ENCODE measurements at places on chromosomes 1 and 21.

DNA sequence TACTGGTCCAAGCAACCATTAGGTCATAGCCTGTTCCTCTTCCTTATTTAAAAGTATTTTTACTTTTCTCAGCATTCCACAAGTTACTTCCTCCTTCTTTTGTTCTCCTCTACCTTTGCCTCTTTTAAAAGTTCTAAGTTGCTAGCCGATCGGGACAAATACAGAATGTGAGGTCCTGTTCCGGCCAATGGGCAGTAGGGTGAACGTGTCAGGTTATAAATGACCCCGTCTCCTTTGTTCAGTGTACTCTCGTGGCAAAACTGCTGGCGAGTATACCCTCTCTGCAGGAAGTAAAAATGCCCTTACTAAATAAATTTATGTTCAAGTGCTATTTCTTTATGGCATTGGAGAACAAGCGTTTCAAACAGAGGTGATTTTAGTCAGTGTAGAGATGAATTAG is 2.5 kb downstream of the ADCY10 start:
- no peak for DNase-seq

DNA sequence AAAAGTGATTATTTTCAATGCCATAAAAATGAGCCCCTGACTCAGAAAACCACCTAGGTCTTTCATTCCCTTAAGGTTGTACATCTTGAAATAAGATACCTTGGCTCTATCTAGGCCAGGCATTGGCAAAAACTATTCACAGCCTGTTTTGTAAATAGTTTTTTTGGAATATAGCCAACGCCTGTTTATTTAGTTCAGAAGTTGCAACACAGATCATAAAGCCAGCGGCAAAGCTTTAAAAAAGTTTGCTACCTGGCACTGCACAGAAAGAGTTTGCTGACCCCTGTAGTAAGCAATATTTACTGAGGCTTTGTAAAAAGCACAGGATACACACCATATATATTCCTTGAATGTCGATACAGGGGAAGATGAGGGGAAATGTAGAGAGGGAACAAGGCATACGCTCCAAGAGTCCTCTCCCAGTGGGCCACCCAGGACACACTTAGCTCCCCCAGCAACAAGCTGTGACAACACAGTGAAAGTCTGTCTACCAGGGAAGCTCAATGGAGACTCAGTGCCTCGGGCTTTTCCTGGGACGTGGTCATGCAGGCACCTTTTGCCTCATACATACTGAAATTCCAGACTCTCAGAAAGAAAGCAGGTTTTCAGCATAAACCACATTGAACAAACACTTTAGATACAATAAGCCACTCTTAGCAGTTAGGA is 20.5 kb downstream of the TARBP1 start:
- DNase-seq = no peak

DNA sequence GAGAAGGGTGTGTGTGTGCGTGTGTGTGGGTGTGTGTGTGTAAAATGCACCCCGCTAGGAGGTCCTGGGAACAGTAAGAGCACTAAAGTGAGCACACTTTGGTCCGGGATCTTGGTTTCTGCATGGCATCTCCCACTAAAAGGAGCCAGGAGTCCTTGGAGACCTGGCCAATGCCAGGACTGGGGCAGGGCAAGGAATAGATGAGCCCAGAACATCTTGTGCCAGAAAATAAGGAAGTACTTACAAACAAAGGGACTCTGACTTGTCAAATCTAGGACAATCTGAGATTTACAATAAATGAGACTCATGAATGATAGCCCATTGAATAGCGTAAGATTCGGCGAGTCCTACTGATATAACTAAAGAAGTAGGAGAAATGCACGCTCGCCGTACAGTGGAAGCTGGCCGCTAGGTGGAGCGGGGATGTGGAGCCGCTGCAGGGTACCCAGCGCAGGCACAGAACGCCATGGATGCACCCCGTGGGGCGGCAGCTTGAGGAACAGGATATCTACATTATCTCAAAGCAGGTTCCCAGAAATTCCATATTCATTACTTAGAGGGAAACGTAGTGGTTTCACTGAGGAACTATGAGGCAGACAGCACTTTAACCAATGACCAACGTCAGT is 7.1 kb downstream of the SLC37A1 start:
- no peak for DNase-seq

DNA sequence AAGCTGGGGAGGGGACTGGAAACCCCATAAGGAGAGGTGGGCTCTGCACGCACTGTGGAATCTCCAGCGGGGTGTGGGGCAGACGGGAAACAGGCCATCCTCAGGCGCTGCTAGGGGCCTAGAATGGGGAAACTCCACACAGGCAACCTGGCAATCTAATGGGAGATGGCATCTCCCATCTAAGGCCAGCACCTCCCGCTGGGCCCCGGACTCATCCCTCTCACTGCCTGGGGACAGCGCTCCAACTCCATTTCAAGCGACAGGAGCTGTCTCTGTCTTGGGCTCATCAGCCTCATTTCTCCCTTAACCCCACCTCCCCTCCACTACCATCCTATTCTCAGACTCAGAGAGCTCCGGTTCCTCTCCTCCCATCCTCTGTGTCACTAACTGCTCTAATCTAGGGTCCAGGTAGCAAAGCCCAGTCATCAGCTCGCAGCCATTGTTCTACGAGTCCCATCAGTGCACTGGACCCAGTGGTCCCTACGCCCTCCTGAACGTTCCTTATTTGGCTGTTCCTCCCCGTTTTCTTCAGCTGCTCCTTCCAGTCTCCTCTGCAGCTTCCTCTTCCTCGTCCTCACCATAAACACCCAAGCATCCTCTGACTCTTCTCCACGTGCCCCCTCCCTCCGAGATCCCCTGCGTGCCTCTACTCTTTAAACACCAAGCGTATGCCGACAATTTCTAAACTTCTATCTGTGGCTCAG is 93.4 kb upstream of the CASZ1 start:
- no peak for DNase-seq

GRCh38 chr1:4137621-4138415 is 237.7 kb upstream of the C1orf174 start:
- DNase-seq = no peak

DNA sequence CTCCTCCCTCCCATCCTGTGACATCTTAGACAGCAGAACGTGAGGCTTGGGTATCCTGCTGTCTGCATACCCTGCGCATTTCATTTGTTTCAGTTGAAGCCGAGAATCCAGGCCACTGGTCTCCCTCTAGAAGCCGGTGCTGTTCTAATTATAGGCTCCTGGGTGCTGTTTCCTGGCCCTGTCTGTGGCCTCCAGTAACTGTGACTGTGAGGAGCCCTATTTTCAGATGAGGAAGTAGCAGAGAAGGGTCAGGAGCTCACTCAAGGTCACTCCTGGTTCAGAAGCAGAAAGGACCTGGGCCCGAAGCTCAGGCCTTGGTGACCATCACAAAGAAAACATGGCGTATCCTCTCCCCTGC is 24.0 kb downstream of the COQ8A start:
- DNase-seq = no peak

DNA sequence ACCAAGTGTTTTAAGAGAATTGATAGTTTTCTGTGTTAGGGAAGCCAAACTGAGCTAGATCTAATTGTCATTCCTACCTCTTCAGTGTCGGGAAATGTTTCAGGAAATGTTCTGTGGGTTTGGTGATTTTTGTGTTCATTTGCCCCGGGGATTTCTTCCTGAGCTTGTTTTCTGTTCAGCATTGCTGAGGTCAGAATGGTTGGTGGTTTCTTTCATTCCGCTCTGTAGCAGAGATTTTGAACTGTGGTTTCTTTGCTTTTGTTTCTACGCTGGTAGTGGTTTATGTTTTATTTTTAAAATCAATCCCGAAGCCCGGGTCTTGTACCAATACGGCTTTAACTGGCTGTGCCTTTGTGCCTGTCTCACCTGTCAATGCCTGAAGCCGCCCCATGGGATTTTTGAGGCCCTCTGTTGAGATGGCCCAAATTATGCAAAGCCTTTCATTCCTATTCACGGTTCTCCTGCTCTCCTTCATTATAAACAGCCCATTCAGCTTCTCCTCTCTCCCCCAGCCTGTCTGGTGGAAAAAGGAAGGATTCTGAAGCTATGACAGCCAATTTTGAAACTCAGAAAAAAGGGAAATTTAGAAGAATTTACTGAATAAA is 417.2 kb upstream of the KAZN start:
- DNase-seq = no peak

DNA sequence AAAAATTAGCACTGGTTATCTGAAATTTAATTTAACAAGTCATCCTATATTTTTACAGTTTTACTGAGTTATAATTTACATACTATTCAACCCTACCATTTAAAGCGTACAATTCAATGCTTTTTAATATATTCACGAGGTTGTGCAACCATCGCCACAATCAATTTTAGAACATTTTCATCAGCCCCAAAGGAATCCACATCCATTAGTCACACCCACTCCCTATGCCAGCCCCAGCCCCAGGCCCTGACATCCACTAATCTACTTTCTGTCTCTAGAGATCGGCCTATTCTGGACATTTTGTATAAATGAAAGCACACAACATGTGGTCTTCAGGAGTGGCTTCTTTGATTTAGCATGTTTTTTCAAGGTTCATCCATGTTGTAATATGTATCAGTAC is 134.7 kb downstream of the PSMG1 start:
- DNase-seq = no peak

- no peak for DNase-seq
These were observed 37.1 kb upstream of the CAP1 start for GRCh38 chr1:40003156-40004093.

GRCh38 chr1:75274920-75275506 is 140.8 kb downstream of the LHX8 start:
- DNase-seq = no peak

- DNase-seq = peak; percentile 17
These were observed 8.9 kb upstream of the CELSR2 start for GRCh38 chr1:109240158-109241152.

DNA sequence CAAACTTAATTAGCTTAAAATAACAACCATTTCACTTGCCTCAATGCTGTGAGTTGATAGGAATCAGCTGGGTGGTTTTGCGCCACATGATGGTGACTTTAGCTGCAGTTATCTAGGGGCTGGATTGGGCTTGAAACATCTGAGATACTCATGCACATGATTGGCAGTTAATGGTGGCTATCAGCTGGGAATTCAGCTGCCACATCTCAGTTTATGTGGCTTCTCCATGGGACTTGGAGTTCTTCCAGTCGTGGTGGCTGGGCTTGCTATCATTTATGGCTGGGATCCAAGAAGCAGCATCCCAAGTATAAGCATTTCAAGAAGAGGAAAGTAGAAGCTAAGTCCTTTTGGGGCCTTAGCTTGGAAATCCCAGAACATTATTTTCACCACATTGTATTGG is 36.4 kb downstream of the PDC start:
- DNase-seq = no peak

- no peak for DNase-seq
These were observed 262.8 kb downstream of the RWDD3 start for GRCh38 chr1:95496773-95497172.

GRCh38 chr1:199182186-199182843 is 543.5 kb downstream of the PTPRC start:
- no peak for DNase-seq

GRCh38 chr1:89757532-89757931 is 63.3 kb upstream of the LRRC8D start:
- no peak for DNase-seq

DNA sequence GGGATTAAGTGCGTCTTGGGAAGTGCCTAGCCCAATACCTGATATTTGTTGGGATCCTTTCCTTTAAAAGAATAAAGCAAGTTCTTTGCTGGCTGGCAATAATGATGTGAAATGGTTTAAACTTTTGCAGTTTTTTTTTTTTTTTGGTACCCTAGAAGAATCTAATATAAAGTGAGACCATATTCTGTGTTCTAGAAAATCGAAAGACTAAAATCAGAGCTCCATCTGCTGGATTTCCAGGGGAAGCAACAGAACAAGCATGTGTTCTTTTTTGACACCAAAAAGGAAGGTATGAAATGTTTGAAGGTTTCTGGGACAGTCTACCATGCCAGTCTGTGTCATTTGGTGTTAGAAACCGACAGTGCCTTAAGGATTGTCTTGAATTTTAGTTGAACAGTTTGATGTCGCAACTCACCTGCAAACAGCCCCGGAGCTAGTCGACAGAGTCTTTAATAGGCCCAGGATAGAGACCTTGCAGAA is 6.4 kb downstream of the UTP11 start:
- peak; percentile 35 for DNase-seq

DNA sequence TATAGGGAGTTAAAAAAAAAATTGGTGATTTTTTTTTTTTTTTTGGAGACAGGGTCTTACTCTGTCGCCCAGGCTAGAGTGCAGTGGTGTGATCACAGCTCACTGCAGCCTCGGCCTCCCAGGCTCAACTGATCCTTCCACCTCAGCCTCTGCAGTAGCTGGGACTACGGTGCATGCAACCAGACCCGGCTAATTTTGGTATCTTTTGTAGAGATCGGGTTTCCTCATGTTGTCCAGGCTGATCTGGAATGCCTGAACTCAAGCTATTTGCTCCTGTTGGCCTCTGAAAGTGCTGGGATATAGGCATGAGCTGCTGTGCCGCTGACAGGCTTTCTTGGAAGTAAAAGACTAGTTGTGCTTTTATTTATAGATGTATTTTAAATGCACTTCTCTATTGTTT is 3.0 kb downstream of the CDC42 start:
- no peak for DNase-seq

- no peak for DNase-seq
These were observed 103.8 kb upstream of the USP25 start for GRCh38 chr21:15626031-15626430.

DNA sequence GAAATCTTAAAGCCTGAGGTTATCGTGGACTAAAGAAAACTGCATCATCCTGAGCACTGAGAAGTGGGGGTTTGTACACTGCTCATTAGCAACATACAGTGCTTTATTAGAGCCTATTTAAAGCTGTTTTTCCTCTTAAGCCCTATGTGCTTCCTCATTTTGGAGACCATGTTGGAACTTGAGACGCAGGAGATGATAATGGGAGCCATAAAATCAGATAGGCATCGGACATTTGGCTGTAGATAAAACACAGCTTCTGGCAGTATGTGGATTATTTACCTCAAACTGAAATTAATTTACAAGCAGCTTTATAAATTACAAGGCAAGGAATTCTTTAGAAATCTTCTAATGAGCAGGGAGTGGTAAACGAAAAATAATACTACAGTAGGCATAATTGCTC is 147.7 kb upstream of the IVNS1ABP start:
- no peak for DNase-seq

GRCh38 chr1:77882411-77882810 is 6.0 kb upstream of the NEXN start:
- DNase-seq = no peak

GRCh38 chr21:45076245-45076711 is 1.9 kb downstream of the ADARB1 start:
- no peak for DNase-seq

- no peak for DNase-seq
These were observed 6.2 kb upstream of the CENPS start for GRCh38 chr1:10424034-10424433.

DNA sequence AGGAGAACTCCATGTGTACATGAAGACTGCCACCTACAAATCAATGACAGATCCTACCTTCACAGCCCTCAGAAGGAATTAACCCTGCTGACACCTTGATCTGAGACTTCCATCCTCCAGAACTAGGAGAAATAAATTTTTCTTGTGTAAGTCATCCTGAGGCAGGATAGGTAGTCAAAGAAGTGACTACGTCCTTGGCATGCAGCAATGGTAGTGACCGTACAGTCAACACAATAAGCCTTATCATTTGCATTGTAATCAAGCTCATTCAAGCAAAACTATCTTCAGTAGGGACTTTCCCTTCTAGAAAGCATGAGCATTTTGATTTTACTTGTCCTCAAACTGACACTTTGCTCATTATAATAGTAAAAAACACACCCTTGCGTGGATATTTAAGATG is 64.0 kb upstream of the KCNK1 start:
- no peak for DNase-seq

GRCh38 chr1:212769459-212770167 is 22.0 kb downstream of the NSL1 start:
- DNase-seq = no peak

GRCh38 chr1:101237229-101237837 is 514 bp downstream of the S1PR1 start:
- DNase-seq = no peak

- DNase-seq = no peak
These were observed 257.3 kb downstream of the KCNJ6 start for GRCh38 chr21:37658817-37659458.

Data from NCI-H1417 (cell line).